ENCODE measurements at places on chromosomes 2 and 18.

DNA sequence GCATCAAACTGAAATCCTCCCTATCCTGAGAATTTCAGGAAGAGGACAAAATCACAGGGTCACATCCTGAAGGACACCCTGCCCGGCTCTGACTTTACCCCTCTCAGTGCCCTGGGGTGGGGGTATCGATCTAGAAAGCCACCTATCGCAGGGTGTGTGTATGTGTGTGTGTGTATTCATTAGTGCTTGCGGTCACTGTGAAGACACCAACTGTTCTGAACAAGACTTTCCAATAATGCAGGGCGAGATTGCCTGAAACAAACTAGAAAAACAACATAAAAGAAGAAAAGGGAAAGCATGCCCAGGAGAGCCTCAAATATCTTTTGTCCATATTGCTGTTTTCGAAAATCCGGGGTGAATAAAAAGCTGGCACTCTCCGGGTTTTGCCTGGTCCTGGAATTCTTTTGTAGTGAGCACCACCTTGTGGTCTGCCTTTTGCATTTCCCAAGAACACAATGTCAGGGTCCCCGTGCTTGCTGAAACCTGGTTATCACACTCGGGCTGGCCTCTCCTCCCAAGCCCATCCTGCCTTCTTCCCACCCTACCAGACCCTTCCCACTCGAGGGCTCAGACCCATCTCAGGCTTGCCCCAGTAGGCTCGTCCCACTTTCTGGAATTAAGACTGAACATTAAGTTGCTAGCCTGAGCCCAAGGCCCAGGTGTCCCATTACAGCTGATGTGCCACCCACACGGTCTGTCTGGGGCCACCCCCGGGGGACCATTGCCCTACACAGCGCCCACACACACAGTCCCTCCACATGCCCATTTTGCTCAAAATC, 25.0 kb upstream of the COPS8 start:
- DNase-seq = no peak

DNA sequence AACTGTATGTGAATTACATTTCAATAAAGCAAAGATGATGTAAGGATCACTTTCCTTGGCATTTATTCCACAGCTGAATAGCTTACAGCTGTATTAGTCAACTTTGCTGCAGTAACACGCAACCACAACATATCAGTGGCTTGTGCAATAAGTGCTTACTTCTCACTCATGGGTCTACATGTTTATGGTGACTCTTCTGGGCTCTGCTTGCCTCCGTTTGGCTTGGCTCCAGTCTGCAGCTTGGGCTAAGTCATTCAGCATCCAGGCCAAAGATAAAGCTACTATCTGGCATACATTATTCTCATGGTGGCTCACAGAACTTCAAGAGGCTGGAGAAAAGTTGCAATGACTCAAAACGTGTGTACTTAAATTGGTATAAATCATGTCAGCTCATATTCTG, 355.0 kb downstream of the RNF144A start:
- no peak for DNase-seq

DNA sequence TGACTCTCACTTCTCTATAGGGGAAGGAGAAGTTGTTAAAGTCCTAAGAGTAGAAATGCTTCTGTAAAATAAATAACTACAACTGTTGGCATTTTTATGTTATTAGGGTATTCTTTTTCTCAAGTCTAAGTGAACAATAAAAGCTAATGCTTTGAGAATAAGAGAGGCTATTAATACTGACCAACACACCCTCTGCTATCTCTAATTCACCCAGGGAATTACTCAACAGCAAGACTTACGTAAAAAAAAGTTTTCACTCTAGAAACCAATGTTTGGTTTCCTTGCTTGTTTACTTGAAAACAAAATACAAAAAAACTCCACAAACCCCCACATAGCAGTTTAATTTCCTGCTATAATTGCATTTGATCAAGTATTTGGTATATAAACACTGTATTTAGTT, 25.2 kb downstream of the CHN1 start:
- DNase-seq = no peak

DNA sequence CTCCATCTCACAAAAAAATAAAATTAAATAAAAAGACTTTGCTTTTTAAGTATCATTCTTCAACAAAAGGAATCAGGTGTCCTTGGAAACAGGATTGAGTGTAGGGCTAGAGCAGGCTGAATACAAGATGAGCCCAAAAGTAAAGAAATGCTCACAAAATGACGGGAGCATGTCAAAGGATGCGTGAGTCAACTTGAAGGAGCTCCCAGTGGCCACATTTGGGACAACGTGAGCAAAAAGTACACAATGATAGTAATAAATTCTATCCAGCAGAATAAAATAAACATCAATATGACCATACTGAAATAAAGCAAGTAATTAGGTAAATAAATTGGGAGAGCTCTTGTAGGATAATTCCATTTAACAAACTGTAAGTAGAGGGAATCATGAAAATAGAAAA, 220.7 kb downstream of the PHLPP1 start:
- no peak for DNase-seq

DNA sequence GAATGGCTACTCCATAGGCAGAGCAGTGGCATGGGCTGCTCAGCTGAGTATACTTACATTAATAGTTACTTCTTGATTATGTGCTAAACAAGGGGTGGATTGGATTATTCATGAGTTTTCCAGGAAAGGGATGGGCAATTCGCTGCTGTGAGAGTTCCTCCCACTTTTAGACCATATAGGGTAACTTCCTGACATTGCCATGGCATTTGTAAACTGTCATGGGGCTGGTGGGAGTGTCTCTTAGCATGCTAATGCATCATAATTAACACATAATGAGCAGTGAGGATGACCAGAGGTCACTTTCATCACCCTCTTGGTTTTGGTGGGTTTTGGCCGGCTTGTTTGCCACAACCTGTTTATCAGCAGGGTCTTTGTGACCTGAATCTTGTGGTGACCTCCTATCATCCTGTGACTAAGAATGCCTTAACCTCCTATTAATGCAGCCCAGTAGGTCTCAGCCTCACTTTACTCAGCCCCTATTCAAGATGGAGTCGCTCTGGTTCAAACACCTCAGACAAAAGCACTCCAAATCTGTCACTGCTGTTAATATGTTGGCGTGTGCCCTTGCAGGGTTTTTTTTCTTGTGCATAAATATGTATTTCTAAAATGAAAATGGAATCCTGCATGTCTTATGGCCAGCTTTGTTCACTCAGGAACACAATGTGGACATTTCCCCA, 56.0 kb downstream of the CYBRD1 start:
- no peak for DNase-seq

DNA sequence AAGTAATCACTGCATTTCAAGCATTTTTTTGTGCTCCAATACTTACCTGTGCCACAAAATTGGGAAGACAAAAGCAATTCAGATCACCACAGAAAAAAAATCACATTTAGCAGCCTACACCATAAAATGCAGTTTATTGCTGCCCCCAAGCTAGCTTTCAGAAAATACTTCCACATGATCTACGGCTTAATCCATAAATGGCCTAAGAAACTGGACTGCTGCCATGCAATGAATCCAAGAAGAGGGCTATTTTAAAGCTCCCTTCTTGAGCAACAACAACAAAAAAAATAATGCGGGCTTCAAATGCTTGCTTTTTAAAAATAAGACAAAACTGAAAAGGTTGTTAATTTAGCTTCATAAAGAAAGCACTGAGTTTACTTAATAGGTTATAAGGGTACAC, 272.3 kb downstream of the RAD51AP2 start:
- no peak for DNase-seq

- DNase-seq = no peak
Measured at GRCh38 chr2:197102231-197102630, 175.7 kb upstream of the PGAP1 start.

- DNase-seq = no peak
Measured at GRCh38 chr2:181684454-181685149, 4.3 kb upstream of the NEUROD1 start.

GRCh38 chr2:152560166-152560565, 157.1 kb downstream of the PRPF40A start:
- DNase-seq = no peak

Measured in NCI-H1417 treated with DMSO at 0.1 percent for 48 hours (cell line).